Inflammatory macrophage treated with lipopolysaccharide for 1 hour (primary cell): ENCODE measurements at places on chromosomes 1 and 21.

- DNase-seq = no peak
These were observed 18.9 kb downstream of the SGIP1 start for GRCh38 chr1:66552829-66553228.

- peak; percentile 42 for DNase-seq
These were observed 14.0 kb downstream of the CAPZA1 start for GRCh38 chr1:112633628-112634027.

- DNase-seq = no peak
These were observed 35.2 kb upstream of the AK4 start for GRCh38 chr1:65112811-65113210.

DNA sequence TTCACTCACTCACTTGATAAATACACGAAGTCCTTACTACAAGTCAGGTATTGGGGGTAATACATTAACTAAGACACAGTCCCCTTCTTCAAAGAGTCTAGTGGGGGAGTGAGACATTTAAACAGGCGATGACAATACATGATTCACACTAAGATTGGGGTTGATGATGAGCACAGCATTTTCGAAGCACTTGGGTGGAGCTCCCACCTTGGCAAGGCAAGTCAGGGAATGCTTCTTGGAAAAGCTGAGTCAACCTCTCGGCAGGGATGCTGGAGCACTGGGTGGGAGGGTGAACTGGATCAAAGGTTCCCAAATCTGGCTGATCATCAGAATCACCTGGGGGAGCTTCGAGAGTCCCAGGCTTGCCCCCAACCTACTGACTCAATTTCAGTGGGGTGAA is 57.9 kb upstream of the ENAH start:
- DNase-seq = no peak

DNA sequence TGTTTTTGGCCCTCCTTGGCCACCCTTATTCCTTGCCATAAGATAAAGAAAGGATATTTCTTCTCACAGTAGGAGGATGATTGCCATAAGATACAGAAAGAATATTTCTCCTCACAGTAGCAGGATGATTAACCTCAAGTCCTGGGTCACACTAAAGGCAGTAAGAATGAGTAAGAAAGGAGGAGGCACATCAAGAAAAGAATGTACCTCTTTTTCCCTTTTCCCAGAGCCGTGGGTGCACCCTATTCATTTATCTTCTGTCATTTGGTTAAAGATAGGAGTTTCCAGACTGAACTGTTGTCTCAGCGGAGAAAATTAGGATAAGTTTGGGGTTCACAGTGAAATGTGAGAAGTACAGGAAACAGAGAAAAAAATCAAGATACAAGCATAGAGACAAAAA is 52.5 kb downstream of the LRRC8C start:
- DNase-seq = no peak

DNA sequence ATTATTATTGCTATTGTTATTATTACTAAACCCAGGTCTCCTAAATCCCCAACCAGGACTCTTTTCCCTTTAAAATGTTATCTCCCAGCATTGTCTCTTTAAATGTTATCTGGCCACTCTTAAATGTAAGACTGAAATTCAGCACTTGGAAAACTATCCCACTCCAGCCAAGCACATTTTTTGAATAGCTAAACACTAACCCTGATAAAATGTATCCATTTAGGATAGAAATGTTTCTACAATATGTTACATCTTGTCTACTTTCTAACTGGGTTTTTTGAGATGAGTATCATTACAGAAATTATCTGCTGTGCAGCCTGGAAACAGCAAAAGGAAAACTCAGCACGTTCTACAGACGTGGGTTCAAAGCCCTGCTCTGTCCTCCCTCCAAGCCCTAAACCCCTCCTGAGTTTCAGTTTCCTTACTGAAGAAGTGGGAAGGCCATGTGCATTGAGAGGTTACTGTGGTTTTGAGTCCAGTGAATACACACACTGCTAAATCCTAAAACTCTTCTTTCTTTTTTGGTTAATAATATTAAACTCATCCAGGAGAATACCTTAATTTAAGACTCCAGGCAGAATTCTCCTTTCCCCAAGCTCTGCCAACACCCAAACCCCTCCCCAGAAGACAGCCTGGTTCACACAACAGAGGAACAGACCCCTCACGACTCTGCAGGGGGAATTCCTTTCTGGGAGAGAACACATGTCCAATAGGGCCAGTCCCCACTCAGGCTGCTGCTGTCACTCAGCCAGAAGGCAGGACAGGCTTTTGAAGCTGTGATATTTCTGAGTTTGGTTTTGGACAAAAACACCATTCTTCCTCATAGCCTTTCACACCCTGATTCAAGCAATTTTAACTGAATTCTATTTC is 41.9 kb downstream of the HIVEP3 start:
- DNase-seq = peak; percentile 6

DNA sequence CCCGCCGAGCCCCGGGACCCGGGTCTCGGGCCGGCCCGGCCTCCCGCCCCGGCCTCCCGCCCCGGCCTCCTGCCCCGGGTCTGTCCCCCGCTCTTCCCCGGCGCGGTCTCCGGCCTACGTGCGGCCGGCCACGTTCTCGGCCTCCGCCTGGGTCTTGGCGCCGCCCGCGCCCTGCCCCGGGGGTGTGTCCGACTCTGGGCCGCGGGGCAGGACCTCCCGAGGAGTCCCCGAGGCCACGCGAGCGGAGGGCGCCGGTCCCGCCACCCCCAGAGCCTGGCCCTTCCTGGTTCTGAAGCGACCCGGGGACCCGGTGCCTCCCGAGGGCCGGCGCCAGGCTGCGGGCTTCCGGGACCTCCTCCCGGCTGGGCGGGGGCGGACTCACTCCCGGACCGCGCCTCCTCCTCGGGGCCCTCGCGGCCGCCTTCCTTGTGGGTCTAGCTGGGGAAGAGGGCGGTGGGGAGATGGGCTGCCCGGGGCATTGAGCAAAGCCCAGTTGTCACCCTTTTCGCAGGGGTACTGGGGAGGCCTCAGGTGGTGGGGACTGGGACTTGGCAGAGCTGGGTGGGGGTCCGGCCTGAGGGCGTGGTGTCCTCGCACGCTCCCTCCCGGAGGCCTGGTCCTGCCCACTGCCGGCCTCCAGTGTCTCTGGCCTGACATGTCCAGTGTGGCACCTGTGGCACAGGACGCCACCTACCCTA is 558 bp downstream of the PFKL start:
- peak; percentile 71 for DNase-seq

GRCh38 chr1:200338451-200338850 is 71.4 kb downstream of the ZNF281 start:
- DNase-seq = no peak

- no peak for DNase-seq
These were observed 20.2 kb downstream of the NCMAP start for GRCh38 chr1:24575905-24576587.

- no peak for DNase-seq
These were observed 8.8 kb downstream of the RBM34 start for GRCh38 chr1:235152235-235152634.

GRCh38 chr1:214492401-214493075 is 58.9 kb downstream of the PTPN14 start:
- no peak for DNase-seq

GRCh38 chr21:44317871-44318270 is 18.0 kb downstream of the PFKL start:
- no peak for DNase-seq

GRCh38 chr1:234515821-234516241 is 36.9 kb upstream of the TARBP1 start:
- peak; percentile 37 for DNase-seq

GRCh38 chr1:832136-832535 is 91.6 kb upstream of the SAMD11 start:
- no peak for DNase-seq

DNA sequence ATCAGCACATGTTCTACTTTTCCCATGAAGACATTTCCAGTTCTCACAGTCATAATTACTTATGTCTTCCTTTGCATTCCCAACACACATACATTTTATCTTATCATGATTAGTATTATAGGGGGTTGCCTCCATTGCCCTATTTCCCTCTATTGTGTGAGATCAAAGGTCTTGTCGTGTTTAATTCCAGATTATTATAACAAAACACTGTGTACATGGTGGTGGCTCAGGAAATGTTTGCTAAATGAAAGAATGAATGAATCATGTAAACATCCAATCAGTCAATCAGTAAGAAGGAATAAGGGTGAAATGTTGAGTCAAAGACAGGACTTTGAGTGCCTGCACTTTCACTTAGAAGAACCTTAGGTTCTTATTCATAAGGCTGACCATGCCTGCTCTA is 376.0 kb downstream of the SMYD3 start:
- DNase-seq = no peak

DNA sequence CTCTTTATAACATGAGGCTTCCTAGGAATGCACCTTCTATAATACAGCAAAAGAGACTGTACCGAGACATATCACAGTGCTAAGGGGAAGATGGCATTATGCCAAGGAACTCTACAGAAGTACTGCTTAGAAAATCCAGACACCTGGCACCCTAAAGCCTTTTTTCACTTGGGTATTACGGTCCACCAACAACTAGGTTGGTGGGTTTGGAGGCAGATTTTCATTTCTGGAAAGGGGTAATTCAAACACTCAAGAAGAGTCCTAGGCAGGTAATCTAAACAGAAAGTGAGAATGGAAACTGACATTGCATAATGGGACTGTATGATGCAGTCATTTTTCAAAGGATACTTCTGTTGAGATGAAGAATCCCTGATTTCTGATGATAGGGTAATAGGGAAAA is 19.6 kb downstream of the SCMH1 start:
- DNase-seq = peak; percentile 21

DNA sequence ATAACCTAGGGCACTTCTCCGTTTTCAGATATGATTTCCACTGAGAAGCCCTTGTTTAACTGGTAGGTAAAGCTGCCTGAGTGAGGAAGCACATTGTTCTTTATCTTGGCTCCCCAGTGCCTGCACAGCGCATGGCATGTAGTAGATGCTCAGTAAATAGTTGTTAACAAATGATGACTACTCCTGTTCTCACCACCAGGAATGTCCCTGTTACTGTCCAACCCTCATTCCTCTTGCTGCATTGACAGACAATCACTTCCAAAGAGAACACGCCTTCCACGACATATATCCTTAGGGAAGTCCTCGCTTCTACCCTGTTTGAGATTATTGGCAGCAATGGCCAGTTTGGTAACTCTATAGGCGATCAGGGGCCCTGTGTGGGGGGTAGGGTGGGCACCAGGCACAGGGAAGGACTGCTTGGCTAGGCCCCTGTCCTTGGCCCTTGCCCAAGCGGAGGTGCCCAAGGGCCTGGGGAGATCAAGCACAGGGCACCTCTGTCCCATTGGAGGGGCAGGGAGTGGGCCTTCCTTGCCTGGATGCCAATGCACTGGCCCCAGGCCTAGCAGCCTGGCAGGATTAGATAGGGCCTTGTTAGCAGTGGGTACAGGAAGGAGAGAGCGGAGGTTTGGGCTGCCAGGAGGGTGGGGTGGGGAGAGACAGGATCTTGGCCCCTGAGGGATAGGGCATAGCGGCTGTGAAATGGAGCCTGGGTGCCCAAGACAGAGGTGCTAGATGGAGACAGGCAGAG is 10.2 kb downstream of the NES start:
- DNase-seq = no peak

DNA sequence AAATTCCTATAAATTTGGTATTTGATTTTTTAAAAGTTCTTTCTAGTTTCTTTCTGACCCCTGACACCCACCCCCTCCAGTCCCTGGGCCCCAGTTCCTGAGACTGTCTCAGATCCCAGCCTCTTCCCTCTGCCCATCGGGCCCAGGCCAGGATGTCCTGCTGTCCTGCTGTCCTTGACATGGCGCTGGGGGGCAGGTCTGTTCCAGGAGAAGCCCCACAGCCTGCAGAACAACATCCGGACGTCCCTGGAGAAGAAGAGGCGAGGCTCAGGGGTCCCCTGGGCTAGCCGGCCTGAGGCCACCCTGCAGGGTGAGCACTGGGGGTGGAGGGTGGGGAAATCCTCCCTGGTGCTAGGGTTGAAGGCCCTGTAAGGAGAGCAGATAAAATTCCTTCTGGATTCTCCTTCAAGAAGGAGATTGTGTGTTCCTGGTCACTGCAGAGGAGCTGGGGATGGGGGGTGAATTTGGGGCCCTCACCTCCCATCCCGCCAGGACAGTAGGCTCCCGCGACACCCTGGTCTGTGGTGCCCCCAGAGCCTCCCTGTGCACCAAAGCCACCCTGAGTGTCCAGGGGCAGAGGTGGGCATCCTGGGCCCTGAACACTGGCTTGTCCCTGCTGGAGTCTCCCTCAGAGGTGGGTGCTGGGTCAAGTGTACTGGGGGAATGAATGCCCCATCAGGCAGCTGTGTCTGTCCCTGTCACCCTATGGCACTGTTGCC is 45.0 kb downstream of the DISP3 start:
- DNase-seq = no peak

- DNase-seq = no peak
These were observed 45.9 kb upstream of the KIF26B start for GRCh38 chr1:245108909-245109308.

- DNase-seq = no peak
These were observed 52.4 kb upstream of the USP1 start for GRCh38 chr1:62384276-62385005.

DNA sequence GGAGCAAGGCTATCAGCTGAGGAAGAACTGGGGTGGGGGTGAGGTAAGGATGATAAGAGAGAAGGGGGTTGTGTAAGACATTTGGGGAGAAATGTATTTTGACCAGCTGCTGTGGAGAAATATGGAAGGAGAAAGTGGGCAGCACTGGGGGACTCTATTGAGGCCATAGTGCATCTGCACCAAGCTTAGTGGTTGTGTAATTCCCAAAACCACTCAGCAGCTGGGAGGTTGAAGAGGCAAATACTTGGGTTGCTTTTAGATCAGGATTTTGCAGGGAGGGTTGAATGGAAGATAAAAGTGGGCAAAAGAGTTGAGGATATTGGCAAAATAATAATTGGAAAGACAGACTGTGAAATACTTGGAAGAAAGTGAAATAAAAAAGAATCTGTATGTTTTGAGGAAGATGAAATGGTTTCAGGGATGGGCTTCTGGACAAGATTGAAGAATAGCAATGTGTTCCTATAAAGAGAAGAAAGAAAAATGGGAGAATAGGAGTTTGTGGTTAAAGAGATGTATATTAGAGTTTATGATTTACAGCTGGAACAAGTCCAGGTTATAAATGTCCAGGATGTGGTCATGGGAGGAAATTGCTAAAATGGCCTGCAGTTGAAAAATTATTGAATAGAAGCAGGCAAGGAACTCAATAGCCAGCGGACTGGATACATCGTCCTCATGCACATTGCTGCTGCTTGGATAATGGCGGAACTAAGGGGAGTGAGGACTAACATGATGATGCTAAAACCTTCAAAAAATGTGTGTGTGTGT is 162.7 kb downstream of the DNM3 start:
- no peak for DNase-seq

DNA sequence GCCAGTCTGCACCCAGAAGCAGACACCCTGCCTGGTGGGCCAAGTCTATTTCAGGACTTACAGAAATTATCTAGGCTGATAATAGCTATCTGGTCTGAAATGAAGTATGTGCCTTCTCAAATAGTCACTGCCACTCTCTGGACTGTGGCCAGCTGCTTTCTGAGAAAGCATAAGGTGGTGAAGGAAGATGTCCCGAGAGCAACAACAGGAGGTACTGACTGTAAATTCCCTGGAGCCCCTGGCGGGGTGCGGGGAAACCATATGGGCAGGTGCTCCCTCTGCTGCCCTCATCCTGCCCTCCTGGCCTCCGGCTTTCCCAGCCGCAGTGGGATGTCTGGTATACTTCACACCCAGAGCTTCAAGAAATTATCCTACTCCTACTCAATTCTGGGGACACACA is 86.8 kb downstream of the TGFBR3 start:
- DNase-seq = no peak
